ENCODE measurements at places on chromosomes 2 and 18.

- DNase-seq: no peak
- H3K36me3 ChIP-seq: no peaks in the 10 kb centered on the region
- H3K4me1 ChIP-seq: no peaks in the 10 kb centered on the region
- H3K4me3 ChIP-seq: no peak overlapping the region
- no peak overlapping the region for H3K27ac ChIP-seq
These were observed 6.9 kb upstream of the EHBP1 start for GRCh38 chr2:62698653-62699052.

DNA sequence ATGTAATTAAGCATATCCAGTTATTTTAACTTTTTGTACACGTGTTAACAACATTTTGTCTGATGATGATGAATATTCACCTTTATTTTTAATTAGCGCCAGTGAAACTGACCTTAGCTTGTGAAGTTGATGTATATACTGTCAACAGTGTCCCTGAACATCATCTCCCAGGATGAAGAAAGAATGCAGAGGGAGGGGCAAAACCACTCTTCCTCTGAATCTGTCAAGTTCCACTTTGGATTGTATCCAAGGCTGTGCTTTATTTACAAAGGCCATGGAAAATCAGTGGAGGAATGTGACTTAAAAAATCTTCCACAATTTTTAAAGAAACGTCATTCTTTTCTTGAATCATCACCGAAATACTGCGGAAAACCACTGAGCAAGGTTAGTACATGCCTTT, 4.5 kb upstream of the RMDN2 start:
- H3K36me3 ChIP-seq: no peaks in the 10 kb centered on the region
- no peak overlapping the region for H3K27ac ChIP-seq
- no peak for DNase-seq
- H3K4me1 ChIP-seq: peaks cover 9% of the 10 kb centered on the region
- H3K4me3 ChIP-seq: no peak overlapping the region

- H3K27ac ChIP-seq: no peak overlapping the region
- peaks cover 25% of the 10 kb centered on the region for H3K27me3 ChIP-seq
- H3K36me3 ChIP-seq: no peaks in the 10 kb centered on the region
- H3K4me3 ChIP-seq: no peak overlapping the region
These were observed 26.5 kb upstream of the ERICH2 start for GRCh38 chr2:170743530-170744239.

DNA sequence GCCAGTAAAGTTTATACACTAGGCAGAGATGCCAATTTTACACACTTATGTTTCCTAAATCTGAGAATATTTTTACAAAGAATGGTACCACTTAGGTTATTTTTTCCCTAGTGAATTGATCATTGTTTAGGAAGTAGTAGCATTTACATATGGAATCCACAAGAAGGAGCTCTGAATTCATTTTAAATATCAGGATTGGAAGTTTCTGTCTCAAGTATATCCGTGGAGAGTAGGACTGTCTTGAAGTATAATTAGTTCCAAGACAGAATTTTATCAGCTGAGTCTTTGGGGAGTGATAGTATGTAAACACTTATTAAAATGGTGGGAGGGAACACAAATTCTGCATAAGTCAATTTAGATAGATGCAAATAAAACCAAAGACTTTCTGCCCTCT, 82.3 kb upstream of the FAM98A start:
- H3K36me3 ChIP-seq: no peaks in the 10 kb centered on the region
- H3K4me3 ChIP-seq: no peak overlapping the region
- no peak overlapping the region for H3K27ac ChIP-seq
- no peaks in the 10 kb centered on the region for H3K4me1 ChIP-seq

DNA sequence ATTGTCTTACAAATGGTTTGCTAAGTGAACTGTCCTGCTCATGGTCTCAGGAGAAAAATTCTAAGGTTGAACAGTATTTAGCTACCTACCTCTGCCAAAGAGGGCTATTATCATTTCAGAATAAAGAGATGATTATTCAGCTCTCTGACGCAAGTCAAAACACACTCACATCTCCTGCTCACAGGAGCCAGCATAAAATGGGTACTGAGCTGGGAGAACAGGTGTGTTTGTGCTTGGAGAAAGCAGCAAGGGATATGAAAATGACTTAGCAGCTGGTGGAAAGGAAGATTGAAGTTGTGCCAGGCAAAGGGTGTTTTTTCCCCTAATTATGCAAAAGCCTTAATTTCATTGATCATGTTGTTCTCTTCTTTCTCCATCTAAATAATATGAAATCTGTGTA, 47.3 kb upstream of the TANK start:
- H3K4me3 ChIP-seq: no peak overlapping the region
- no peaks in the 10 kb centered on the region for H3K36me3 ChIP-seq
- H3K27ac ChIP-seq: no peak overlapping the region
- H3K4me1 ChIP-seq: no peaks in the 10 kb centered on the region

- peaks cover 2% of the 10 kb centered on the region for H3K4me1 ChIP-seq
- H3K27me3 ChIP-seq: no peaks in the 10 kb centered on the region
- H3K36me3 ChIP-seq: no peaks in the 10 kb centered on the region
- no peak for DNase-seq
- H3K27ac ChIP-seq: no peak overlapping the region
These were observed 33.4 kb upstream of the ITGA6 start for GRCh38 chr2:172394002-172394401.

DNA sequence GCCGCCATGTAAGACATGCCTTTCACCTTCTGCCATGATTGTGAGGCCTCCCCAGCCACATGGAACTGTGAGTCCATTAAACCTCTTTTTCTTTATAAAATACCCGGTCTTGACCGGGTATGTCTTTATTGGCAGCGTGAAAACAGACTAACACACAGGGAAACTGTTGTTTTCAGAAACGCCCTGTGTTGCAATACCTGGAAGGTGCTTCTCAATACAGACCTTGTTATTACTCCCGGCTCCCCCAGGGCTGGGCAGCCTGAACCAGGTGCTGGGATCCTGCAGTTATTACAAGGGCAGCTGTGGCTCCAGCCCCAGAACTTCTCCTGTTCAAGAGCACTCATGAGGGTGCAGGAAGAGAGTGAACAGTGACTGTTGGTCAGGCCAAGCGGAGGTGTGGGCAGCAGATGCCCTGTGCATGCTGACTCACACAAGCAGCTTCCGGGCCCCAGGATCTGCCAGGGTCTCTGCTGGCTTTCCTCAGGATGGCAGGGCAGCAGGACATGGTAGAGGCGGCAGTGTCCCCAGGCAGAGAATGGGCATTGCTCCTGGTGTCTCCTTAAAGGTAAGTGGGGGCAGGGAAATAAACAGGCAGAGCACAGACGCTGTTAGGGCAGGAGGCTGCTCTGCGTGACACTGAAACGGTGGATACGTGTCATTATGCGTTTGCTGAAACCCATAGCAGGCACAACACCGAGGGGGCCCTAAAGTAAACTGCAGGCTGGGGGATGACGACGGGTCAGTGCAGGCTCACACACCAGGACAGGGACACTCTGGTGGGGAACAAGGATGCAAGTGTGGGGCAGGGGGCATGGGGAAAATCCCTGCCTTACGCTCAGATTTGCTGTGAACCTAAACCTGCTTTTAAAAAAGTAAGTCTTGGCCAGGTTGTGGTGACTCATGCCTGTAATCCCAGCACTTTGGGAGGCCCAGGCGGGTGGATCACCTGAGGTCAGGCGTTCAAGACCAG, 89.1 kb downstream of the NDUFA10 start:
- no peak overlapping the region for H3K4me3 ChIP-seq
- peaks cover 5% of the 10 kb centered on the region for H3K4me1 ChIP-seq
- peaks cover 6% of the 10 kb centered on the region for H3K36me3 ChIP-seq
- DNase-seq: no peak
- no peaks in the 10 kb centered on the region for H3K27me3 ChIP-seq

DNA sequence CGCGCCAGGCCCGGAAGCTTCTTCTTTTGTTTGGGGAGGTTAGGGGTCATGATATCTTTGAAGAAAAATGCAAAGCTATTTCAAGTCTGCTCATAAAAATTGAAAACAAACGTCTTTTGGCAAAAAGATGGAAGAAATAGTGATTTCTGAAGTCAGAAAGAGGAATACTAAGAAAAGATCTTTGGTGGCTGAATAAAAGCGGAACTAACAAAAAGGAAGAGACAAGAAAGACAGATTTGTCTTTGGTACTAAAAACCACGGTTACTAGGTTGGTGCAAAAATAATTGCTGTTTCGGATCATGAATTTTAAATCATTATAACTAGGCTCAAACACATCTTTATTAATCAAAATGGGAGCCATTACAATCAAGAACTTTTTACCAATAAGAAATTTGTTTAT, 164.6 kb upstream of the TRIB2 start:
- H3K4me1 ChIP-seq: peaks cover 33% of the 10 kb centered on the region
- H3K4me3 ChIP-seq: no peak overlapping the region
- H3K27ac ChIP-seq: no peak overlapping the region
- no peak for DNase-seq
- H3K36me3 ChIP-seq: no peaks in the 10 kb centered on the region

DNA sequence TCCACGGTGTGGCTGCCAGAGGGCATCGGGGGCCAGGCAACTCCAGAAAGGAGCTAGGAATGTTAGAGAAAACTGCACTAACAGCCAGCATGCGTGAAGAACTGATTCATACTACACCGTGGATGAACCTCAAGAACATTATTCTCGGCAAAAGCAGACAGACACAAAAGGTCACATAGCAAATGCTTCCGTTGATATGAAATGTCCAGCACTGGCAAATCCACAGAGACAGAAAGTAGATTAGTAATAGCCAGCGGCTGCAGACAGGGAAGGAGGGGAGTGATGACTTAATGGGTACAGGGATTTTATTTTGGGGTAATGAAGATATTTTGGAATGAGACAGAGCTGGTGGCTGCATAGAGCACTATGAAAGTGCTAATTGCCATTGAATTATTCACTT, 37.4 kb downstream of the SCTR start:
- H3K27me3 ChIP-seq: no peaks in the 10 kb centered on the region
- H3K4me1 ChIP-seq: no peaks in the 10 kb centered on the region
- no peak for DNase-seq
- no peak overlapping the region for H3K27ac ChIP-seq
- H3K4me3 ChIP-seq: no peak overlapping the region
- no peaks in the 10 kb centered on the region for H3K36me3 ChIP-seq

DNA sequence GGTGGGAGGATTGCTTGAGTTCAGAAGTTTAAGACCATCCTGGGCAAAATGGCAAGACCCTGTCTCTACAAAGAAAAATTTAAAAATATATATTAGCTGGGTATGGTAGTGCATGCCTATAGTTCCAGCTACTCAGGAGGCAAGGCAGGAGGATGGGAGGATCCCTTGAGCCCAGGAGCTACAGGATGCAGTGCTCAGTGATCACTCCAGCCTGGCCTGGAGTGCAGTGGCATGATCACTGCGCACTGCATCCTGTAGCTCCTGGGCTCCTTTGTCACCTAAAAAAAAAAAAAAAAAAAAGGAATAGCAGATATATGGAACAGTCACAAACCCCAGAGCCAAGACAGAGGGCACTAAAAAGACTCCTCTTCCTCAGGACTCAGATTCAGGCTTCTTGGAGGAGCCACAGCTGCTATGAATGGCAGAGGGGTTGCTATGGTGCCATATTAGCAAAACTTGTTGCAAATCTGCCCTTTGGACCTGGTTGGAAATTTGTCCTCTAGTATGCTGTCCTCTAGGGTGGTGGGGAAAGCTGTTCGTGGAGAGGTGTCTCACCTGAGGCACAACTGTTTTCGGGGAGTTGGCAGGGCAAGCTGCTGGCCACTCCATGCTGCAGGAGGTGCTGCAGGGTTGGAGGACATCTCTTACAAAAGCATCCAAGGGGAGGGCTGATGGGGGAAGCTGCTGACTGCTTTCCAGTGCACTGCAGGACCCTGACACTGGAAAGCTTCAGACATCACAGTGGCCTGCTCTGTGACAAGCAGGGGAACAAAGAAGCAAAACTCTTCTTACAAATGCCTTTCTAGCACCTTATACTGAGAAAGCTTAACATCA, 22.7 kb downstream of the CYP20A1 start:
- peaks cover 17% of the 10 kb centered on the region for H3K36me3 ChIP-seq
- H3K4me3 ChIP-seq: no peak overlapping the region
- DNase-seq: no peak
- no peaks in the 10 kb centered on the region for H3K27me3 ChIP-seq
- H3K4me1 ChIP-seq: peaks cover 3% of the 10 kb centered on the region
- H3K27ac ChIP-seq: no peak overlapping the region

DNA sequence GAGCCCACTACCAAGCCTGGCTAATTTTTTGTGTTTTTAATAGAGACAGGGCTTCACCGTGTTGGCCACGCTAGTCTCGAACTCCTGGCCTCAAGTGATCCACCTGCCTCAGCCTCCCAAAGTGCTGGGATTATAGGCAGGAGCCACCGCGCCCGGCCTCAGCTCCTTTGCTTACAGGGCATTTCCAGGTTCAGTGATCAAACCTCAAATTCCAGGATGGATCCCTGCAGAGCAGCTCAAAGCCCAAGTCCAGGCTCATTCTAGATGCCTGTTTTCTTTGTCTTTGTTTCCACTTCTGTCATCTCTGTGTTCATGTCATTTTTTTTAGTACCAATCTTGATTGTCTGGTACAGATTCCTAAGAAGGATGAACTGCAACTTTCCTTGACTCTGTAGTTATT, 41.9 kb downstream of the TNFRSF11A start:
- DNase-seq: no peak
- H3K4me1 ChIP-seq: peaks cover 18% of the 10 kb centered on the region
- H3K4me3 ChIP-seq: no peak overlapping the region

DNA sequence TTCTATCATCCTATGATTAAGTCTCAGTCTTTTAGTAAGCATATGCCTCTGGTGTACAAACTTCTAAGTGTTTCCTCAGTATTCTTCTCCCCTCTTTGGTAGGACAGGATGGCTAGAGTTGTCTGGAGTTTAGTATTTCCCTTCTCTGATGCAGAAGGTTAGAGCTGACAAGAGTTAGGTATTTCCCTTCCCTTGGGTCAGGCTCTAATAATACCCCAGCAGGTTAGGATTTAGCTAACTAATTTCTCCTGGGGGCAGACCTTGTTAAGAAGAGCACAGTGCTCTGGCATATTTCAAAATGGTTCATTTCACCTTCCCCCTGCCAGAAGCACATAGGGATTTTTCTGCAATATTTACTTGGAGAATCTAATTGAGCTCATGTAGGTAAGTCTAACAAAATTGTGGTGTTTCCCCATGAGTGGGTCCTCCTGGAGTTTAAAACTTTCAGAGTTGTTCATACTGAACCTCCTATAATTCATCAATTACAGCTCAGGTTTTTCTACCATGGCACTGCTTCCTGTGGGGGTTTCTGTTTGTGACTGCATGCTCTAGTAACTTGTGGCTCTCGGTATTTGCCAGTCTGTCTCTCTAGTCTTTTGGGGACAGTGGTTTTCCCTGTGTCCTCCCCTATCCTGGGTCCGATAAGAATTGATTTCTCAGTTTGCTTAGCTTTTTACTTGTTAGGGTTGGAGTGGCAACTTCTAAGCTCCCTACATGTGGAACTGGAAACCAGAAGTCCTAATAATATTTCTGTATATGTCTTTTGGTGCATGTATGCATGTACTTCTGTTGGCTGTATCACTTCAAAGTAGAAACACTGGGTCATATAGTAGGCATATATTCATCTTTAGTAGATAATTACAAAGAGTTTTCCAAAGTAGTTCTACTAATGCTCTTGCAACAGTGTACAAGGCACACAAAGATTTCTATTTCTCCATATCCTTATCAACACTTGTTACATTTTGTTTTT, 77.7 kb downstream of the GDF7 start:
- peaks cover 38% of the 10 kb centered on the region for H3K36me3 ChIP-seq
- no peaks in the 10 kb centered on the region for H3K4me1 ChIP-seq
- H3K27ac ChIP-seq: no peak overlapping the region
- no peaks in the 10 kb centered on the region for H3K27me3 ChIP-seq

- no peak overlapping the region for H3K4me3 ChIP-seq
These were observed 8.9 kb upstream of the FAP start for GRCh38 chr2:162252153-162252552.

- no peak overlapping the region for H3K27ac ChIP-seq
- H3K4me1 ChIP-seq: peaks cover 21% of the 10 kb centered on the region
- no peak overlapping the region for H3K4me3 ChIP-seq
- H3K27me3 ChIP-seq: no peaks in the 10 kb centered on the region
- H3K36me3 ChIP-seq: peaks cover 2% of the 10 kb centered on the region
- no peak for DNase-seq
These were observed 1.9 kb upstream of the ABHD3 start for GRCh38 chr18:21706386-21706865.

Data from activated naive CD8-positive, alpha-beta T cell treated with anti-CD3 and anti-CD28 coated beads for 36 hours (primary cell).